ENCODE measurements at places on chromosomes 11 and 22. TPM values are rescaled to one million over a fixed set of nuclear protein-coding genes. Genes with fewer than 3 reads are reported as not detected.

DNA sequence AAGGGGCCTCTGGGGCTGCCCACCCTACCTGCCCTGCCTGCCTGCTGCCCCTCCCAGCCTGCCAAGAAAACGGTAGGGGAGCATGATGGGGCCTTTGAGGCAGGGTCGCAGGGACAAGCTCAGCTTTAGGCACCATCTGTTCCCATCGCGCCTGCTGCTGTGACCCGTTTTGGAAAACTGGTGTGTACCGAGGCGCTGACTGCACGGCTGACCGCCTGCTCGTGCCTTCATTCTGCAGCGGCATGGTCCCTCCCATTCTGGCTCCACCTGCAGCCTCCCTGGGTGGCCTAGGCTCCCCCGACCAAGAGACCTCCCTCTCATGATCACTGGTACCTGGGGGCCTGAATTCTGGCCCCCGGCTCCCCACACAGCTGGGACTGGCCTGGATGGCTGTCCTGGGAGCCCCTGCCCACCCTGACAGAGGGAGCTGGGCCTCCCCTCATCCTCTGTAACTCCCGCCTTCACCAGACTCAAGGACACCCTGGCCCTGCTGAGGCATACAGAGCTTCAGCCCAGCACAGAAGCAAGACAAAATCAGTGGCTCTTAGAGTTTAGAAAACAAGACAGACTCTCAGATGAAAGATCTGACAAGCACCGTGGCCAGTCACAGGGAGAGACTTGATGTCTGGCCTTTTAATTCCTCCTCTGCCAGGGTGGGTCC, 6.5 kb upstream of the MYRF start:
- H3K27ac ChIP-seq = no peak overlapping the region
- H3K27me3 ChIP-seq = no peaks in the 10 kb centered on the region
- H3K4me3 ChIP-seq = no peak overlapping the region
- no peaks in the 10 kb centered on the region for H3K36me3 ChIP-seq

SGSM1 gene
- 0.10 TPM for total RNA-seq

SBF2 gene
- 28.7 TPM for total RNA-seq

- H3K4me1 ChIP-seq = peaks cover 6% of the 10 kb centered on the region
- no peak overlapping the region for H3K4me3 ChIP-seq
- DNase-seq = no peak
- no peaks in the 10 kb centered on the region for H3K36me3 ChIP-seq
- no peak overlapping the region for H3K27ac ChIP-seq
Measured at GRCh38 chr11:26851696-26852095, 129.8 kb upstream of the SLC5A12 start.

GRCh38 chr11:1773131-1773993, 9.6 kb upstream of the CTSD start:
- no peak overlapping the region for H3K4me3 ChIP-seq
- H3K4me1 ChIP-seq = peaks cover 39% of the 10 kb centered on the region
- no peak for DNase-seq
- H3K27me3 ChIP-seq = no peaks in the 10 kb centered on the region

COMT gene
- total RNA-seq = 196 TPM

GRCh38 chr11:122742301-122743018, 86.9 kb downstream of the UBASH3B start:
- H3K36me3 ChIP-seq = no peaks in the 10 kb centered on the region
- no peak for DNase-seq
- no peaks in the 10 kb centered on the region for H3K4me1 ChIP-seq
- no peak overlapping the region for H3K4me3 ChIP-seq
- H3K27ac ChIP-seq = no peak overlapping the region

UBE4A gene
- total RNA-seq = 41.0 TPM

DNA sequence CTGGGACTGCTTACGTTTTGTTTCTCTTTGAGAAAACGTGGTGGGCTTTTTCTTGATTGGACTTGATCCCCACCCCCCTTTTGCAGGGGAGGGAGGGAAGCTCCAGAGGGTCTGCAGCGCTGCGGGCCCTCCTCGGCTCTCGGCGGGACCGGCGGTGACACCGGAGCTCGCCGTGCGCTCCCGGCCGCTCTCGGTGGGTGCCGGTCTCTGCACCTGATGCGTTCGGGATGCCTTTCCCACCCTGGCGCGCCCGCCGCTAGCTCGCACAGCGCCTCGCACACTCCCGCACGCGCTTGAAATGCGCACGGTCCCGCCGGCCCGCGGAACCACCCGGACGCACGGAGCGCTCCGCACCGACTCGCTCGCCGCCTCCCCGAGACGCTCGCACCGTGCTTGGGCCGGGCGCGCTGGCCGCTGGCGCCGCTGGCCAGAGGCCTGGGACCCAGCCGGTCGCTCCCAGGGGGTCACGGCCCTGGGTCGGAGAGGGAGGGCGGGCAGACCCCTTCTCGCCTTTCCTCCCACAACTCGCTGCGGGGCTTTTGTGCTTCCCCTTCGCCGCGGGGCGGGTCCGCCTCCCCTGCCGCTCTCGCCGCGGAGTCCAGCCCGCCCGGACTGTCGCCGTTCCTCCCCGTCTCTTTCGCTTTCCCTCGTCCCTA, 1.0 kb downstream of the ZBTB16 start:
- no peaks in the 10 kb centered on the region for H3K27me3 ChIP-seq
- peaks cover 23% of the 10 kb centered on the region for H3K4me1 ChIP-seq
- H3K36me3 ChIP-seq = peaks cover 62% of the 10 kb centered on the region
- DNase-seq = peak; percentile 28
- H3K4me3 ChIP-seq = peak overlapping the region; percentile 95
